AML-193 (cell line): ENCODE measurements at places on chromosomes 13 and 19.

GRCh38 chr19:23867895-23868294 is 46.8 kb upstream of the ZNF726 start:
- DNase-seq = no peak

DNA sequence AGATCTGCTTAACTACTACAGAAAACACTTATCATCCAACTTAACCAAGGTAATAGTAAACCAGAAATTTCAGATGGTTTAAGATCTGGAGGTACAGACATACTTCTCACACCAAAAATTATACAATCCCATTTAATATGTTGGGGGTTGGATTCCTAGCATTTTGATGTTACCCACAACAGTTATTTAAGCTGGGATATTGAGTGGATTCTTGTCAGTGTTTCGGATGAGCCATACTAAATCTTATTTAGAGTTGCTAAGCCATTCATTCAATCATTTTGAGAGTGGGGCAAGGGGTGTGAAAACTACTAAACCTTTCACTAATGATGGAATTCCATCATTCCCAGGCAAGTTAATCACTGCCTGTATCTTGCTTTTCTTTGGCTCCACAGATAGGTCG is 40.6 kb downstream of the KATNAL1 start:
- no peak for DNase-seq

- DNase-seq = no peak
Measured at GRCh38 chr19:23070353-23071146, 46.3 kb upstream of the ZNF730 start.

DNA sequence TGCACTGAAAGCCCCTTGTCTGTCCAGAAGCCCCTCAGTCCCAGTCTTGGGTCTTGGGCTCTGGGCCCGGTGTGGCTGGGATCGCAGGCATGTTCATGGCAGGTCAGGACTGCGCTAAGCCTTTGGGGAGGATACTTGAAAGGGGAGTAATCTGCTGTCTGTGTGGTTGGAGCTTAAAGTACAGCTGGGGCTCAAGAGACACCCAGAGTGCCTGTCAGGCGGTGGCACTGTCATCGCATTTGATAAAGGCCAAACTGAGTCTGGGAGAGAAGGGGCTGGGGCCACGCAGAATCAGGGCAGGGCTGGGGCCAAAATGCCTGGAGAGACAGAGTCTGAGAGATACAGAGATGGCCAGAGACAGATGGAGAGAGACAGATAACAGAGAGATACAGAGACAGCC is 4.2 kb upstream of the CILP2 start:
- DNase-seq = no peak

DNA sequence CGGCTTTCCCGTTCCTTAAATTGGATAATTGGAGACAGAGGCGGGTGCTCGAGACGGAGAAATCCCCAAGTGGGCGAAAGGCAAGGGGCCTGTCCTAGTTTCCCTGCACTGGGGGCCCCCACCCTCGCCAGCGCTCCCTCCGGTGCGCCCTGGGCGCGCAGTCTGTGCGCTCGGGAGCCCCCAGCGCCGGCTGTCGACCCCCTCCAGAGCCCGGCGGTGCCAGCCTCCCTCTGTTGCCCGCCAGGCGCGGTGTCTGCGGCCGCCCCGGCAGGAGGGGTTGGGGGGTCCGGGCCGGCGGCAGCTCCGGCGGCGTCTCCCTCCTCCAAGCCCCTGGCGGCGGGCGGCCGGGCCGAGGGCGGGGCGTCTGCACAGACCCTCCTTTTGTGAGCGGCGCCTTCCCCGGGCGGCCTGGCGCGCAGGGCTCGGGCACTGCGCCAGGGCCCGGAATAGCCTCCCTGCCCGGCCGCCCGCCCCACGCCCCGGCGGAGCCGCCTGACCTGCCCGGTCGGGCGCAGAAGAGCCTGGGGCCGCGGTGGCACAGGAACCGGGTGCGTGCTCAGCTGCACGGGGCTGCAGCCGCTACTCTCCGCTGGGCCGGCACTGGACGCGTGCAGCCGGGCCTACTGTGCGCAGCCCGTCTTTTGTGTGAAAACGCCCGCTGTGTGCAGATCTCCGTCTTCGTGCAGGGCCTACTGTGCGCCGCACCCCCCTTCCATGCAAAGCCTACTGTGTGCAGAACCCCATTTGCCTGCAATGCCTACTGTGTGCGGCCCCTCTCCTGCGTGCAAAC is 13.2 kb downstream of the GADD45B start:
- DNase-seq = no peak

GRCh38 chr13:104854007-104854406 is 1681.5 kb downstream of the EFNB2 start:
- no peak for DNase-seq

DNA sequence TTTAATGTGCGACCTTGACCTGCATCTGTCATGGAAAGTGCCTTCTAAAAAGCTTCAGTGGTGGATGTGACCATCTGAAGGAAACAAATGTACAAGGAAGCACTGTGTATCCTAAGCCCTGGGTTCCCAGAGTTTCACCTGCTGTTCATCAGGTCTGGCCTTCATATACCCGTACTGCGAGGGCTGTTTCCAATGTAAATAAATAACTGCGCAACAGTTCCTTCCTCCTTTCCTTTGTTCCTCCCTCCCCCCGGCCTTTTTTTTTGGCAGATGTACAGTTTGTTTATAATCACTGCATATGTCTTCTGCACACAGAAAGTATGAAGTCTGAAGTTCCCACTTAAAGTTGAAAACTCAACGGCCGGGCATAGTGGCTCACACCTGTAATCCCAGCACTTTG is 5.2 kb downstream of the FAAP24 start:
- DNase-seq = no peak

GRCh38 chr13:25192489-25192888 is 20.4 kb upstream of the AMER2 start:
- DNase-seq = no peak

DNA sequence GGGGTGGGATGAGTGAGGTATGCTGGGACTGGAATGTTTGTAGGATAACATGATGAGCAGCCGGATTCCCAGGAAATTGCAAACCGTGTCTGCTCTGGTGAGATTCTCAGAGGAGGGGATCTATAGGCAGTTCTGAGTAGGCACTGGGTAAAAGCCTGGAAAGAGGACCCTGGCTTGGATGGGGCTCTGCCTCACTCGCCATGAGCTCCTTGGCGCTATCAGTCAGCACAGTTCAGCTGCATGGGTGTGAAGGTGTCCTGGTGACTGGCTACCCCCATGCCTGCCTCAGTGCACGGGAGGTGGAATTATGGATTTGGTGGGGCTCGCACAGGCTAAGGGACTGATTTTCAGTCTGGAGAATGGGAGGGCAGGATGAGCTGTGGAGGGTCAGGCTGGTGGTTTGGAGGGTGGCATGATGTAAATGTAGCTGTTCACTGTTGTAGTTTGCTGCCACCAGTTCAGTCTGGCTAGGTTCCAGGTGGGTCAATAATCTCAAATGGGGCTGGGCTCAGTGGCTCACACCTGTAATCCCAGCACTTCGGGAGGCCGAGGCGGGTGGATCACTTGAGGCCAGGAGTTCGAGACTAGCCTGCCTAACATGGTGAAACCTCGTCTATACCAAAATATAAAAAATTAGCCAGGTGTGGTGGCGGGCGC is 9.2 kb upstream of the ZNF627 start:
- DNase-seq = no peak

- no peak for DNase-seq
Measured at GRCh38 chr13:113832205-113832604, 31.7 kb downstream of the GAS6 start.

- DNase-seq = peak; percentile 27
Measured at GRCh38 chr19:50702871-50703829, 16.5 kb downstream of the SHANK1 start.

DNA sequence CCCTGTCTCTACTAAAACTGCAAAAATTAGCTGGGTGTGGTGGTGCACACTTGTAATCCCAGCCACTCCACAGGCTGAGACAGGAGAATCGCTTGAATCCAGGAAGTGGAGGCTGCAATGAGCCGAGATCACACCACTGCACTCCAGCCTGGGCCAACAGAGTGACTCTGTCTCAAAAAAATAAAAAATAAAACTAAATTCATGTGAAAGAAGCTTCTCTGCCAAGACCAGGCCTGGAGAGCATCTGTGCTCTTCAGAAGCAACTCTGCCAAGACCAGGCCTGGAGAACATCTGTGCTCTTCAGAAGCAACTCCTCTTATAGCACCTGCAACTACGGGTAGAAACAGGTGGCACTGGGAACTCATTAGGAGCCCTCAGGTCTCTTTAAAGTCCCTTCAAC is 37.7 kb downstream of the CRYL1 start:
- DNase-seq = no peak
